ENCODE measurements at places on chromosomes 2 and 18.

DNA sequence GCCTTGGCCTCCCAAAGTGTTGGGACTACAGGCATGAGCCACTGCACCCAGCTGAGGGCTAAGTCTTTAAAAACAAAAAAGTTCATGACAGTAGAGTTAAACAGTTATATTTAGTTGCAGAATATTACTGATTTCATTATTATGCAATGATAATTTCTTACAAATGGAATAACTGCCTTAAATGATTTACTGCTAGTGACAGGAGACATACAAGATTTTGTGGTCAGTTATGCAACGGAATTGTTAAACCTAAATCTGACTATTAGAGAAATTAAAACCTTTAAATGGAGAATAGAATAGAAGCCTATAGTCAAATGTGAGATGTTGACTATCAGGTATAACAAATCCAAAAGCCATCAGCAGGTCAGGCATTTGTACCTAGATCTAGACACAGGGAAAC is 10.3 kb upstream of the DNAJC10 start:
- no peak overlapping the region for H3K4me3 ChIP-seq
- no peak for DNase-seq
- no peaks in the 10 kb centered on the region for H3K36me3 ChIP-seq
- no peaks in the 10 kb centered on the region for H3K27me3 ChIP-seq
- H3K27ac ChIP-seq = no peak overlapping the region

GRCh38 chr2:12162269-12163247 is 416.1 kb downstream of the LPIN1 start:
- H3K36me3 ChIP-seq = no peaks in the 10 kb centered on the region
- H3K4me3 ChIP-seq = no peak overlapping the region
- DNase-seq = no peak
- no peaks in the 10 kb centered on the region for H3K4me1 ChIP-seq
- no peak overlapping the region for H3K27ac ChIP-seq

GRCh38 chr2:20507166-20507692 is 60.4 kb downstream of the RHOB start:
- no peak overlapping the region for H3K27ac ChIP-seq
- H3K4me1 ChIP-seq = no peaks in the 10 kb centered on the region
- H3K36me3 ChIP-seq = no peaks in the 10 kb centered on the region
- H3K4me3 ChIP-seq = no peak overlapping the region

- H3K27me3 ChIP-seq = no peaks in the 10 kb centered on the region
- no peak overlapping the region for H3K4me3 ChIP-seq
- no peak overlapping the region for H3K27ac ChIP-seq
- no peak for DNase-seq
- peaks cover 81% of the 10 kb centered on the region for H3K36me3 ChIP-seq
Observed at GRCh38 chr2:241592126-241592845, 33.7 kb downstream of the BOK start.

DNA sequence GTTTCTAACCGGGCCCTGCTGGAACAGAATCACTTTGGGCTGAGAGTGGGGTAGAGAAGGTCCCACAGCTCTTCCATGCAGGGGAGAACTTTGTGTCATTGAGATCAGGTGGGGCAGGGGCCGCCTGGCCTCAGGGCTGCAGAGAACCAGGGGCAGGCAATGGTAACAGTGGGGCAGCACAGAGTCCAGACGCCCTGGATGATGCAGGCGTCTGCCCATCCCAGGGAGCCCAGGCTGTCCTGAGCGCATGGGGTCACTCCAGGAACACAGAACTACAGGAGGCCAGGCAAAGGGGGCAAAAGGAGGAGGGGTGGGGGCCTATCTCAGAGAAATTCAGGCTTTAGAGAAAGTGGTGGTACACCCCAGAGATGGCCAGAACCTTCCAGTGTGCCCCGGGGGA is 121.3 kb downstream of the NDUFA10 start:
- H3K4me3 ChIP-seq = no peak overlapping the region
- no peaks in the 10 kb centered on the region for H3K4me1 ChIP-seq
- H3K36me3 ChIP-seq = no peaks in the 10 kb centered on the region
- DNase-seq = no peak

DNA sequence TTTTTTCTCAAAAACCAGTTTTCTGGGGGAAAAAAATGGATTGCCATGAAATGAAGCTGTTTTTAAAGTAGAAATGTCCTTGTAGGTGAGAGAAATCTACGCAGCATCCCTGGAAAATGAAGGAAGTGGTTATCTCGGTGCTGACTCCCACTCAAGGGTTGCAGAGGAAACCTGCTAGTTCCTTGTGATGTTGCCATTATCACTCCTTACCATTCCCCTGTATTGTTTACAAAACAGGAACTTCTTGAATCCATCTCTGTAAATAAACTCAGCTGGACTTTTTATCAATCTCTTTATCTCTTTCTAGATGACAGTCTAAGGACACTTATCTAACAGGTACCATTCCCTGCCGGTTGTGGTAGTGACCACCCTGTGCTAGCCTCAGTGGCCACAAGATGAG is 61.2 kb downstream of the FEZ2 start:
- H3K4me1 ChIP-seq = no peaks in the 10 kb centered on the region
- no peaks in the 10 kb centered on the region for H3K27me3 ChIP-seq

DNA sequence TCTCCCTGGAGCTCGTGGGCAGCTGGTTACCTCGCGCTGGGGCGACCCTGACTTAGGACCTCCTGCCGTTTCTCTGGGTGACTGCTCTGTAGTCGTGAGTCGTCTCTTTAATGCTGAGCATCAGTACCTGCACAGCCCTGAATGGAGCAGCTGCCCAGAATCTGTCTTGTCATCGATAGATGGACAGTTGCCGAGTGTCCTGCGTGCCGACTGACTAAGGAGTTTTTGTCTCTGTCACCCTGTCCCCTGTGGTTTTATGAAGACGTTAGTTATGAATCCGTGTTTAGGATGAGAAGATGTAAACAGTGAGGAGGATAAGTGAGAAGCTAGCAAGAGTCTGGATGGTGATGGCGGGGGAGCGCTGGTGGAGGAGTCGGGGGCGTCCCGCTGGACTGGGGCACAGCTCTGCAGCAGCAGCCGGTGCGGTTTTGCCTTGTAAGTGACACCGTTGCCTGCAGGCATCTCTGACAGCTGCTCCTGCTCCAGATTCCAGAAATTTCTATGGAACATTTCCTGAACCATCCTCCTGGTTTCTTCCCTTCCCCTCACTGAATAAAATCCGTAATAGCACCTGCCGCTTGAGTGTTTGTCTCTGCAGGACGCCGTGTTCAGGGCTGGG is 13.3 kb downstream of the AGAP1 start:
- H3K36me3 ChIP-seq = no peaks in the 10 kb centered on the region
- H3K4me3 ChIP-seq = no peak overlapping the region
- no peak overlapping the region for H3K27ac ChIP-seq

Data from Peyer's patch (tissue), 4 donors.